ENCODE measurements at places on chromosomes 3 and 15.

DNA sequence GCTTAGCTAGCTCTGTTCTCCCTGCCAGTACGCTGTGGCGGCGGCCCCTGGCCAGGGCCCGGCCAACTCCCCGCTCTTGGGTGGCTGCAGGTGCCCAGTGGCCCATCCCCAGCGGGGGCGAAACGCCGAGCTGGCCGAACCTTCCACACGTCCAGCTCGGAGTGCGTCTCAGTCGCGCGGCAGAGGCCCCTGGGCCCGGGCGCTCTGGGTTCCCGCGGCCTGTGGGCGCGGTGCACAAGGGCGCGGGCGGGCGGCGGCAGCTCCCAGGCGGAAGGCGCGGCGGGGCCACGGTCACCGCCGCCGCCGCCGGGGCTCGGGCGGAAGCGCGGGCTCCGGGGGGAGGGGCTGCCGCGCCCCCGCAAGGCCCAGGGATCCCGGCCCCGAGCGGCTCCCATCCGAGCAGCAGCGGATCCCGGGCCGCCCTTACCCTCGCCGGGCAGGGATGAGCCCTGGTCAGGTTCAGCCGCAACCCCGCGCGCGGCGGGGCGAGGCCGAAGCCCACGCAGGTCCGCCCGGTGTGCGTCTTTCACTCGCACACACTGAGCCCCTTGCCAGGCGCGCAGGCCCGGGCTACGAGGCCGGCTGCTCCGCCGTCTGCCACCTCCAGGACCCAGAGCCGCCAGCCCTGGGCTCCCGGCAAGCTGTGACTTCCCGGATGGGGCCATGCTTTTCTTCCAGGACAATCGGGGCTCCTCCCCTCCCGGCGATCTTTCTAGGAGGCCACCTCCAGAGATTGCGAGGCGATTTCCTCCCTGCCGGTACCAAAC, 54.2 kb downstream of the CCDC54 start:
- DNase-seq, result peak; percentile 24

DNA sequence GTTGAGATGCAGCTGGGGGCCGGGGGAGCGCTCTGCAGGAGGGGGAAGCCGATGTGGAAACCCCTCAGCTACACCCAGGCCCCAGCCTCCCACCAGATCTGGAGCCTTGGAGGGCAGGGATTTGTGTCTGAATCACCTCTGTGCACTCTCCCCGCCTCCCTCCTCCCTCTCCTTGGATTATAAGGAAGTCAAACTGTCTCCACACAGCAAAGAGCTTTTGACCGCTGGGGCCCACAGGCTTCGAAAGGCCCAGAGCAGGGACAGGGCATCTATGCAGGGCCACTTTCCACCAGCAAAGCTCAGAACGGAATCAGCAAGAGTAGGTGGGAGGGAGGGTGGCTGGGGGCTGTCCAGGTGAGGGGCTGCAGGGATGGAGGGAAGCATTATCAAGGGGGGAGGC, 68.9 kb downstream of the IQSEC1 start:
- no peak for DNase-seq

- DNase-seq, result no peak
Measured at GRCh38 chr3:197713477-197713822, 23.3 kb downstream of the RUBCN start.

DNA sequence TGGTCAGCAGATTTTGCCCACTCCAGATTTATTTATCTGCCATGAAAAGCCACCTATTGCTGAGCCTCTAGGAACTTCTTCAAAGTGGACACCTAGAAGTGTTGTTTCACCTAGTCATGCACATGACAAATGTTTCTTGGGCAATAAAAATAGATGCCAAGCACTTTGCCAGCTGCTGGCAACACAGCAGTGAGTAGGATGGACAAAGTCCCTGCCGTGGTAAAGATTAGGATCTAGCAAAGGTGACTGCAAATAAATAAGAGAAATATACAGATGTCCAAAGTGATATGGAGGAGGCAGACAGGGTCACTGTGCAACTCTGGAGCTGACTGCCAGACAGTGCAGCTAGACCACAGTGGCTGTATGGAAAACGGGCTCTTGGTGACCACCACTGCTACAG, 137.9 kb downstream of the SUCLG2 start:
- no peak for DNase-seq

GRCh38 chr15:56739964-56740640, 6.8 kb upstream of the ZNF280D start:
- DNase-seq, result no peak

DNA sequence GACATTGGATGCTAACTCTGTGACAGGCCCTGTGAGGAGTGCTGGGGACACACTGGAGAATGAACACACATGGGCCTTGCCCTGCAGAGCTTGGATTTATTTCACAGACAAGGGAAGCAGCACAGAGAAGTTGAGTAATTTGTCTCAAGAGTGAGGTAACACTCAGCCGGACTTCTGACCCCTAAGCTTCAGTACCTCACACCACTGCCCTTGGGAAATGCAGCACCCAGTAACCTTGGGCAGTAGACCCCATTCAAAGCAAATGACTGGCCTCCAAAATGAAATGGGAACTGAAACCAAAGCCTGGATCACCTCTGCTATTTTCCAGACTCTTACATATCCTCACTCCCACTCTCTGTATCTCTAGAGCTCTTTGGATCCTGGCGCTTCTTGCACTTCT, 37.3 kb downstream of the RFT1 start:
- DNase-seq, result no peak

- DNase-seq, result no peak
Measured at GRCh38 chr3:184299488-184300377, 692 bp downstream of the PSMD2 start.

- no peak for DNase-seq
Measured at GRCh38 chr3:157042226-157042625, 117.7 kb downstream of the CCNL1 start.

GRCh38 chr3:172914854-172915253, 164.3 kb downstream of the ECT2 start:
- no peak for DNase-seq

DNA sequence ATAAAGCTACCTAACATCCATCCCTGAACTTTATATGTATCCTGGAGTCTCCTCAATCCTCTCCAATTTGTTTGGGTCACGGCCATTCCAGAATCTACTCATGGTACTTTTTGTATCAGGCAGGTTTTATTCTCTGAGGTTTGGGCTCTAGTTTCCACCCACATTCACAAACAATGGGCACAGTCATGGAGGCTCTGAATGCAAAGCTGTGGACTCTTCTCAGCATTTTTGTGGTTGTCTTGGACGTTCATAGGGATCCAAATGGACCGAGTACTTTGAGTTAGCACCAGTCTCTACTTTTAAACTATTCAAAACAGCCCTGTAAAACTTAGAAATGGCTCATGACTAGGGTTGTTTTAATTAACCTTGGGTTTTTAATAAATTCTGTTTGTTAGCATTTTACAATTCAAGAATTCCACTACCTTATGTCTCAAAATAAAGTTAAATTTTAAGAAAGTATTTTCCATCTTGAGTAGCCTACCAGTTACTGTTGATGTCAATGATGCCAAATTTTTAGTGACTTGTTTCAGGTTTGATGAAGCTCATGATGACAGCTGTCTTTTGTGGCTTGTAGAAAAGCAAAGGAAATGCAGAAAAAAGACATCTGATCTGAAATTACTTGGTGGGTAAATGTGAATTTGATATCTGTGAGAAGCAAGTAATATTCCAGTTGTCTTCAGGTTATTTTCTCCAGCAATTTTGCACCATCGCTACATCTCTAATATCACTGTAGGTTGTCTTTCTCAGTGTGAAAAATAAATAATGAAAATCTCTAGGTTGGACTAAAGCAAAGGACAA, 275.7 kb upstream of the THBS1 start:
- no peak for DNase-seq

DNA sequence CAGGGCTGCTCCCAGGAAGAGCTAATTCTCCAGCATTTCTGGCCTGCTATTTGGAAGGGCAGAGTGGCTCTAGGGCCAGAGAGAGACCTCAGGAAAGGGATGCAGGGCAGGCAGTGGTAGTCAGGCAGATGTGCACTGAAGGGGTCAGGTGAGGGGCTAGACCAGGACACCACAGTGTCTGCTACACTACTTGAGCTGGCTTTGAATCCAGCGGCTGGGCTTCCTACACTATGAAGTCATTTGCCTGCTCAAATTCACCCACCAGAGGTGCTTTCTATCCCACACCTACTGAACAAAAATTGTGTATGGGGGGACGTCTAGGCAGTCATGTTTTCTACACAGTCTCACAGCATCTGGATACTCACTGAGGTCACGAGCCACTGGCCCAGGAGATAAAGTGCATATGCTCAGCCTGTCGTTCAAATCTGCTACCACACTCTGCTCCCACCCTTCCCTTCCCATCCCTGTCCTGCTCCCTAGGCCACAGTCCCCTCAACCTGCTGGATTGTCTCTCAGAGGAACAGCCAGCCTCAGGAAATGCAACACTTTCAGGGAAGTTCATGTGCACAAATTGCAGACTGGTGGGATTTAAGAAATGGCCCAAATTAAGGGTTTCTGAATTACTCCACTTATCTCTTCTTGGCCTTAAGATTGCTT, 49.9 kb upstream of the SLC6A11 start:
- no peak for DNase-seq

- no peak for DNase-seq
Measured at GRCh38 chr3:40237889-40238571, 71.5 kb upstream of the EIF1B start.

DNA sequence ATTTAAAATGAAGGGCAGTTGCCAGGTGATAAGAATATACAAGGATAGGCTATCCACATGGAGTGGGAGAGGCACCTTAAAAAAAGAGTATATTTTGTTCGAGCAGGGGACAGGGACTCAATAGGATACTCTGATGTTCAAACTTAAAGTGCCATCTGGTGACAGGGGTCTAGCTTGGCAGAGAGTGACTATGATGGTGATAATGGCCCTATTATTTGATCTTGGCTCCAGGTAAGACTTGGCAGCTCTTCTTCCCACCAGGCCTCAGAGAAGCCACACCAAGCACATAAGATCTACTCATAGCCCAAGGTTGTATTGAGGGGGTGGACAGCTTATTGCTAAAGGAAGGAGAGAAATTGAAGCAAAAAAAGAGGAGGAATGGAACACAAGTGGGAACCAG, 109.0 kb upstream of the MANF start:
- no peak for DNase-seq

- no peak for DNase-seq
Measured at GRCh38 chr15:49023354-49023753, 22.9 kb downstream of the SECISBP2L start.

GRCh38 chr3:168961271-168961670, 702.2 kb downstream of the MECOM start:
- no peak for DNase-seq

DNA sequence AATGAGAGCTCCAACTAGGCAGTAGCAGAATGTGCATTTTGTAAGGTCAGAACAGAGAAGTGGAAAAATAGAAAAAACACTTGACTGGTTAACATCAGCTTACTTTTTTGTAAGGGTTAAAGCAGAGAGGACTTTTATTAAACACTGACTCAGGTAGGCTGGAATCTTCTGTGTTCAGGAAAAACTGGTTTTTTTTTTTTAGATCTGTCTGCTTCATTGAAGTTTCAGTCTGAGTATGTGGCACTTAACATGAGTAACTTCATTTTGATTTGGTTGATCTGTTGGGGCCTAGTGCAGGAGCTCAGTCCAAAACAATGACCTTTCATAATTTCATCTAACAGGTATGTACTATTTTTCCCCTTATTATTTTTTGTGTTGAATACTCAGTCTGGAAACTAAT, 141.1 kb downstream of the DOCK3 start:
- DNase-seq, result no peak

DNA sequence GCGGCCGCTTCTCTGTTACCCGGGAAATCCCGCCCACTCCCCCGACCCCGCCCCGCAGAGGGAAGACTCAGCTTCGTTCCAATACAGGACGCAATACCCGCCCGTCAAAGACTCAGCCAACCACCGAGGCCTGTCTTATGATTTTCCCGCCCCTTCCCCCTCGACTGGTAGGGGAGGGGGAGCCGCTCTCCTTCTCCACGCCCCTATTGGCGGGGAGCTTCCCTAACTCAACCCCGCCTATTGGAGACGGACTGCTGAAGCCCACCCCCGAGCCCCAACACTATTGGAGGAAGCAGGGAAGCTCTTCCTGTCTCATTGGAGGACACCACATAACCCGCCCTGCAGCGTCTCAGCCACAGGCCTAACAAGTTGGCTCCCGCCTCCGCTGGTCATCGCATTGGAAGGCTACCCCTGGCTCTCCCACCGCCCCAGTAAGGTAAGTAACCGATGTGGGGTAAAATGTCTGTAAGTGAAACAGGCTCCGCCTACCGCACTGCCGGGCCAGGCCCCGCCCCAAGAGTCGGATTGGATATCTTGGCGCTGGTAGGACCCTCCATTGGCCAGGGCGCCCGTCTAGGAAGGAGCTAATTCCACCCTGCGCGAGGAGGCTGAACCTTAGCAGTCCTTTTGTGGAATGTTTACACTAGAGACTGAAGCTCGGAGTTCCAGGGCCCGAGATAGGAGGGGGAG, at the start of gene SIN3A:
Gene SIN3A, minus strand, starts transcription at position 17 of the 690 bp plus-strand sequence. CDS start 21,315 bp downstream, outside the sequence.
- DNase-seq, result peak; percentile 100

DNA sequence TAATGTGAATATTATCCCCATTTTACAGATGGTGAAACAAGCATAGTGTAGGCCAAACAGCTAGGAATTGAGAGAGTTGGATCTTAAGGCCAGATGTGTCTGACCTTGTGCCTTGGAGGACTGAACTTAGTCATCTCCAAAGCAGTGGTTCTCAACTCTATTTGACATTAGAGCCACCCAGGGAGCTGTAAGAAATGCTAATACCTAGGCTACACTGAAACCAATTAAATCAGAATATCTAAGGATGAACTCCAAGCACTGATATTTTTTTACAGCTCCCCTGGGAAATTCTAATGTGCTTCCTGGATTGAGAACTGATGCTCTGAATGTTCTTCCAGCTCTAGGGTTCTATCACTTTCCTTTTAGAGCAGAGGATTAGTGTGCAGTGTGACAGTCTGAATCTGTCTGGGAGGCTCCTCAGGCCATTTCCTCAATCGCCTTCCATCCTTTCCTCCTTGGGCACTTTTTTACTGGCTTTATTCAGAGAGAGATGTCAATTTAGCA, 32.3 kb downstream of the POLR2M start:
- DNase-seq, result no peak

- DNase-seq, result peak; percentile 43
Measured at GRCh38 chr3:129305592-129306091, 27.0 kb downstream of the HMCES start.

DNA sequence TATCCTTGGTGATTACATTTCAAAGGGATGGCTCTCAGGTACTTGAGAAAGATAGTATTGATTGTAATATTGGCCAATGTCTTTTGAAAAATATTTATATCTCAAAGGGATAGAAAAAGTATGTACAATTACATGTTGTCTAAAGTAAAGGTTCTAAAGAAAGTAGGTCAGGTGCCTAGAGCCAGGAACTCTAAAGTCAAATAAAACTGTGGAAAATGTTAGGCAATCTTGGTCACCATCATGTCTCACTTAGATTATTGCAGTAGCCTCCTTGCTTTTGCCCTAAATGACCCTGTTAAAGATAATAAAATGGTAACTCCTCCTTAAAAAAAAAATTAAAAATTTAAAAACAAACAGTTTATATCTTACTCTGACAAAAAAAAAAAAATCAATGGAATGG, 198.5 kb upstream of the ARPP21 start:
- DNase-seq, result no peak

- DNase-seq, result no peak
Measured at GRCh38 chr3:156522673-156523072, 32.2 kb downstream of the SSR3 start.

All from astrocyte of the cerebellum (primary cell).